ENCODE measurements at places on chromosomes 11 and 22. TPM values are rescaled to one million over a fixed set of nuclear protein-coding genes. Genes with fewer than 3 reads are reported as not detected.

DNA sequence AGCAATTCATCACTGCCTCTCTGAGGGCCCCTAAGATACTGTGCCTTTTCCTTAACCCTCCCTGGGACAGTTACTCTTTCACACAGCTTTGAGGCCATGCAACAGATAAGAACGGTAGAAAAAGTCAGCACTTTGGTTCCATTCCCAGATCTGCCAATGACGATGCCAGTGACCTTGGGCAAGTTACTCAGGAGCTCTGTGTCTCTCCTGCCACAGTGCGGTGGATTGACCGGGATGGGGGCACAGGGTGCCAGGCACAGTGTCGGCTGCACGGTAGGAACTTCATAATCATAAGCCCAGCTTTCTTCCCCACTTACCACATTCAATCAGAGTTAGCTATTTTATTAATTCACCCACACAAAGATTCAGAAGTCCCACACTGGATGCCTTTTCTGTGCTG is 1041.8 kb downstream of the TBC1D22A start:
- no peak for DNase-seq
- H3K27ac ChIP-seq = no peak overlapping the region
- H3K4me1 ChIP-seq = no peaks in the 10 kb centered on the region
- H3K36me3 ChIP-seq = no peaks in the 10 kb centered on the region
- no peaks in the 10 kb centered on the region for H3K27me3 ChIP-seq

RAG2 gene
- not detected for total RNA-seq

GRCh38 chr11:39374963-39375698 is 2084.3 kb downstream of the LRRC4C start:
- no peaks in the 10 kb centered on the region for H3K27me3 ChIP-seq
- no peak overlapping the region for H3K27ac ChIP-seq
- H3K4me1 ChIP-seq = no peaks in the 10 kb centered on the region
- DNase-seq = peak; percentile 53

DNA sequence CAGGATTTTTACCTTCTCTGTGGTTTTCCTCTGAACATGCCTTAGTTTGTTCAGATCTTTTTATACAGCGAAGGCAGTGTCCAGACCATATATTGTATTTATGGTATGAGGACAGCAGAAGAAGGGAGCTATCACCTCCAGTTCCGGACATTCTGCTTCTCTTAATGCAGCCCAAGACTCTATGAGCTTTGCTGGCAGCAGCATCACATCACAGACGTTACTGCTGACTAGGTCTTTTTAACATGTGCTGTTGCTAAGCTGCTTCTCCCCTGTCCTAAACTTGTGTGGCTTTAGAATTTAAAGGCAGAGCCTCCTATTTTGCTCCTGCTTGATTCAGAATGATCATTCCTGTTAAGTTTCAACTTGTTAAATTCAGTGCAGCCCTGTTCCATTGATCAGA is 13.4 kb downstream of the MICAL2 start:
- no peaks in the 10 kb centered on the region for H3K36me3 ChIP-seq
- H3K27me3 ChIP-seq = no peaks in the 10 kb centered on the region
- H3K4me3 ChIP-seq = no peak overlapping the region
- no peak for DNase-seq

DNA sequence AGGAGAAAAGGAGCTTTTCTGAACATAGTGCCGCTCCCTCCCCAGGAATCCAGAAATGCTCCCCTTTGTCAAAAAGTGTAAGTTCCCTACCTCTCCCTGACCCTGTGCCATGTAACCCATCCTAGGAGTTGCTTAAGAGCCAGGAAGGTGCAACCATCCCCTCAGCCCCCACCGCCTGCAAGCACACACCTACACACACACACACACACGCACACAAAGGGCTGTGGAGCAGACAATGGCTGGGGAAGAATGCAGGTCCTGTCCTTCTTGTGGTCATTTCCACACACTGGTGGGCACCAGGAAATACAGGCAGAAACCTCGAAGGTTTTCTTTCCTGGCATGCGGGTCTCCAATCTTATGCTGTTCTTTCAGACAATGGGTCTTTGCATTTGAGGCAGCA is 1.2 kb downstream of the P2RX3 start:
- no peak overlapping the region for H3K4me3 ChIP-seq
- H3K27me3 ChIP-seq = peaks cover 4% of the 10 kb centered on the region
- peaks cover 52% of the 10 kb centered on the region for H3K4me1 ChIP-seq
- H3K36me3 ChIP-seq = no peaks in the 10 kb centered on the region

All from GM23338 (cell line).